Lung microvascular endothelial cell (primary cell): ENCODE measurements at places on chromosomes 2 and 18. TPM values are rescaled to one million over a fixed set of nuclear protein-coding genes. Genes with fewer than 3 reads are reported as not detected.

DSG1 gene
- total RNA-seq, result not detected in 2 replicates

LYPD6 gene
- 3.7 and 7.5 TPM in 2 replicates for total RNA-seq

VIT gene
- total RNA-seq, result 0.22 TPM in 1 of 2 replicates, not detected in the other

VWC2L gene
- not detected in 2 replicates for total RNA-seq

PDE6D gene
- total RNA-seq, result 14.8 and 19.6 TPM in 2 replicates

TM4SF20 gene
- not detected in 2 replicates for total RNA-seq

DNA sequence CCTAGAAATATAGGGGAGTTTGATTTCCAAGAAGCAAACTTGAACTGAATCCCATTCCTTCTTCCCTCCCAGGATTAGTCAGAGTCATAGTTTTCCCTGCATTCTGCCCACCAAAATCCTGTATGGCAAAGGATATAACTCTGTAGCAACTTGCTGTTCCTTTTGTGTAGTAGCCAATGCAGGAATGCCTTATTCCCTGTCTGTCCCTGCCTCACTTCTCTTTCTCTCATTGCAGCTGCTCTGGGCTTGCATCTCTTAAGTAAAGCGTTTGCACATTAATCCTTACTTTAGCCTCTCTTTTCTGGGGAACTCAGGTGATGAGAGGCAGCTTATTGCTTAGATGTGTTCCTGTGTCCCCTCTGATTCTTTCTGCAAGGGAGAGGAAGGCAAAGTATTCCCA is 333.1 kb upstream of the VWC2L start:
- DNase-seq, result no peak

DNA sequence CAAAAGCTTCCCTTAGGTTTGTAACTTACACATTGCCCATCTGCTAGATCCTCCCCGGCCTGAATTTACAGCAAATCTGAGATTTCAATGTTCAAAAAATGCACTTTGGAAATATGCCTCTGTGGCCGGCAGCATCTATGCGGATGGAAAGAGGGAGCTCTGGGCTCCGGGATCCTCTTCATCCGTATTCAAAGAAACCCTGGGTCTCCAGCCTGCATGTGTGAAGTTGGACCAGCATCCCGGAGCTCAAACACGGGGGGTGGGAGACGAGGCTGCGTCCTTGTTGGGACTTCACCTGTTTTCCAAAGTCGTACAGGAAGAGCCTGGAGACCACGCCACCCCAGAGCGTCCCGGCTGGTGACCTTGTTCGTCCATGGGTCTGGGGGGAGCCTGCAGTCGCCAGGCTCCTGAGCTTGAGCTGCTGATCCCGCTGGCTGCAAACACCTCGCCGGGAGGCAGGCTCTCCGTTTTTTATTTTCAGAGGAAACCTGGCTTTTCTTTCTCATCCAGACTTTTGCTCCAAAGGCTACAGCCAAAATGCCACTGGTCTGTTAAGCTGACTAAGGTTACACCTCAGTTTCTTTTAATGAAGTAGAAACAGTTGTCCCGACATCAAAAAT is 77.4 kb downstream of the PTGR3 start:
- DNase-seq, result peak; percentile 11

DNA sequence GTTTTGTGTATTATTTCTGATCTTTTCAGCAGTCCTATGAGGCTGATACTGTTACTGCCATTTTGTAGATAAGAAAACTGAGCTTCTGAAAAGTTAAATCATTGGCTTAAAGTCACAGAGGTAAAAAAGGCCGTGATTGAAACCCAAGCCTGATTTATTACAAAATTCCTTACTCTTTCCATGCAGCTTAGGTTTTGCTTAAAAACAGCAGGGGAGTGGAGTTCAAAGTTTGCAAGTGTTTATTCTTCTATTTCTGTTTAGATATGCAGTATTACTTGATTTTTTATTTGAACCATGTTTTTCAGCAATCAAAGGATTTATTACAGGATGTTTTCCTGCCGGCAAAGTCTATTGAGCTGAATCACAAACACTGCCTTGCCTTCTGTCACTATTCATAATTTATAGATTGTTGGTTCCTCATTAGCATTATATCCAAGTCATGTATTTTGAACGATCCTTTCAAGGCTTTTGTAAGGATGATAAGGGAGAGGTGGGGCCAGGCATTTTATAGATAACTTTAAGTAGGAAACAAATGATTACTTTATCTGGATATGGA is 31.9 kb upstream of the MSTN start:
- no peak for DNase-seq

DNA sequence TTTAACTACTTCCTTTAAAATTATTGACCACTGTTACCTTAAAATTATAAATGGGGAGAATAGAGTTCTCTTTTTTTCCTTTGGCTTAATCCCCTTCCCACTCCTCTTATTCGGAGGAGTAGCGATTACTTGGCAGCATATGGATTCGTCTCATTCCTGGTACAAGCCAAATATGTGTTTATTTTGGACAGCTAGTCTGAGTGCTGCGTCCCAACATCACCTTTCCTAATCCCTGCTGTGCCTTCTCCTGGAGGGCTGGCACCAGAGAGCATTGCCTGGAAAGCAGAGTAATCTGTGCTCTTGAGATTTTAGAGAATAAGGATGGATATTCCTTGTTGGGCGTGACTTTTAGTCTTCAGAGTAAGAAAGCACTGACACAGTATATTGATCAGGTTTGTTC is 185.6 kb downstream of the AGAP1 start:
- DNase-seq, result no peak
